A549 (cell line): ENCODE measurements at places on chromosomes 7 and 10. TPM values are rescaled to one million over a fixed set of nuclear protein-coding genes. Genes with fewer than 3 reads are reported as not detected.

DNA sequence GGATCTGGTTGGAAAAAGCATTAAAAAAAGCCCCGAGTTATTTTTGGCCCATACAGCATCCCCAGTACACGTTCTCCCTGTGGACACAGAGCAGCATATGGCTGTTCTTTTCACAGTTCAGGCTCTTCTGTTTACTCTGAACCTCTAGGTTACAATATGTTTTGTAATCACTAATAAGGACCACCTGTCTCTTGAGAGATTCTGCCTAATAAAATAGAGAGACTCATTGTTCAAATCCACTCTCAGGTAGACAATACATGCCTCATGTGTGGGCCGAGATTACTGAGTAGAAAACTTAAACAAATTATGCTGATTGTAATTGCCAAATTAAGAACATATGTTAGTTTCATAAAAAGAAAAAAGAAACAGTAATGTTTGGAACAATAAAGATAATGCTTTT lies 647.7 kb downstream of the GRM8 start:
- no peak for DNase-seq

- DNase-seq = no peak
Observed at GRCh38 chr7:129471402-129471827, 30.9 kb upstream of the SMKR1 start.

GRCh38 chr10:123841115-123841514 lies 50.5 kb downstream of the CPXM2 start:
- DNase-seq = no peak

The CYP26A1 gene
- polyA plus RNA-seq = 7.2 to 10.8 TPM (median 9.8 TPM) in 3 replicates
